Pons (tissue), 1 donor: ENCODE measurements at places on chromosomes 1 and 21.
A peak's percentile ranks its signal among the peaks of the same experiment; 100 is the strongest.

GRCh38 chr1:12203216-12204007 lies 26.4 kb upstream of the VPS13D start:
- no peak for DNase-seq

DNA sequence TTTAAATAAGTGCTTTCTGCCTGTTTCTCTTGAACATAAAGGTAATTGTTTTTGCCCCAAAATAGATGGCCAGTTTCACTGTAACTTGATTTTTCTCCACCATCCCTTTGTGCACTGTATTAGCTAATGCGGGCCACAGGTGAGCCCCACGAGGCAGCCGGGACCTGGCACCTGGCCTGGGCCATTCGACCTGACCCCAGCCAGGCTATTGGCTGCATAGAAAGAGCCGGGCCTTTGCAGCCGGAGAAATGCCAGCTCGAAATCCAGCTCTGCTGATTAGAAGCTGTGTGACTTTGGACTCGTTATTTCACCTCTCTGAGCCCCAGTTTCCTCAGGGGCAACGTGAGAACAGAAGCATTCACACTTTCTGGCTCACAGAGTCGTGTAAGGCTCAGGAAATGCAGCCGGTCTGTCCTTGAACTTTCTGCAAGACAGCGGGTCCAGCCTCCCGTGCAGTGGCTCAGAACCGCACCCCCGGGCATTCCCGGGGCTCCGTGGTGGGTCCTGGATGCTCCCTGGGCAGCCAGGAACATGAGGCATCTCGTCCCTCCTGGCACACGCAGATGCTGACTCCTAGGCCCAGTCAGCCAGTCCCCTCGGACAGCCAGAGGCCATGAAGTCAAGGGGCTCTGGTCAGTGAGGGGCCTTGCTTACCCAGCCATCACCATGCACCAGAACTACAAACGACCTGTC lies 37.4 kb upstream of the ACTRT2 start:
- no peak for DNase-seq

- no peak for DNase-seq
These were observed 12.1 kb downstream of the PLOD1 start for GRCh38 chr1:11946647-11947046.

GRCh38 chr21:32206631-32207405 lies 72.0 kb downstream of the MIS18A start:
- DNase-seq: no peak

- DNase-seq: peak; percentile 92
These were observed 166.1 kb downstream of the PDE4B start for GRCh38 chr1:65958561-65959350.

- no peak for DNase-seq
These were observed 14.3 kb upstream of the S100A11 start for GRCh38 chr1:152050886-152051675.

DNA sequence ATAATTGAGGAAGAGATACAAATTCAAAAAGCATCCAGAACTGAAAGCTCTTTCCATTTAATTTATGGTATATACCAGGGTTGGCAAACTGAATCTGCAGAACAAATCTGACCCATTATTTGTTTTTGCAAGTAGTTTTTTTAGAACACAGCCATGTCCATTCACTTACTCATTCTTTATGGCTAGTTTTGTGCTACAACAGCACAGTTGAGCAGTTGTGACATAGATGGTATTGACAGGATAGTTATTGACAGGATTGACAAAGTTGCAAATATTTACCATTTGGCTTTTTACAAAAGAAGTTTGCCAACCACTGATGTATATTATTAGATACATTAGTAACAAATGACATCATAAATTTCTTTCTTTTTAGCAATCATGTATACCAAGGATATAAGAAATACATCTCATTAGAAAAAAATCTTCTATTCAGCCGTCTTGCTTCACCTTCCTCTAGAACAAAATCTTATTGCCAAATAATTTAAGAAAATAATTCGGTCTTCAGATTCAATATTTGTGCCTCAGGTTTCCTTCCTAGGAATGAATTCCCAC lies 9.4 kb downstream of the ADAMTS1 start:
- DNase-seq: no peak

DNA sequence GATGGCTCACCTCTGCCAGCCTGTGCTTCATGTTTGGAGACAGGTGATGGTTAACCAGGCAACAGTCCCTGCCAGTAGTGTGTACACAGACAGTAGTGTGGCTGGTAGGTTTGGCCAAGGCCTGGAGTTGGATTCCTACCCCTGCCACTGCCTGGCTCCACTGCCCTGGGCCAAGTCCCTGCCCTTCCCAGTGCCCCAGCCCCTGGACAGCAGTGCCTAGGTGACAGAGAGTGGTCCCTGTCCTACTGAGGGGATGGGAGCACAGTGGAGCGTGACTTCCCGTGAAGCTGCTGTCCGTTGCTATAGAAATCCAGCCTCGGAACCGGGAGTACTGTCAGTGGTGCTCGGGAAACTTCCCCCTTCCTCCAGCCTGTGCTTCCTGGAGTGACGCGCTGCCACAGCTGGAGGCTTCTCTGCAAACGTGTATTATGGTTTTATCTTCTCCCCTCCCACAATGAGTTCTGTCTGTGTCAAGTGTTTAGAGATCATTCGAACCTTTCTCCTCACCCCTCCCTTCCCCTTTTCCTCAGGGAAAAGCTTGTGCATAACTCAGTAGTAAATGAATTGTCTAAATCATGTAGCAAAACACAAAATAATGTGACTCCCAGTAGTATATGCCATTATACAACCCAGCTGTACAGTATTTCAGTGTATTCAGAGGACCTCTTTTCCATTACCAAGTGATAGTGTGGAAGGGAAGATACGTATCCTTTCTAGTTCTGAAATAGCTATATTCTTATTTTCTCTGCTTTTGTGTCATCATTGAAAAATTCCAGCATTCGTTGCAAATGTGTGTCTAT lies 73.4 kb downstream of the GALNT2 start:
- DNase-seq: no peak

DNA sequence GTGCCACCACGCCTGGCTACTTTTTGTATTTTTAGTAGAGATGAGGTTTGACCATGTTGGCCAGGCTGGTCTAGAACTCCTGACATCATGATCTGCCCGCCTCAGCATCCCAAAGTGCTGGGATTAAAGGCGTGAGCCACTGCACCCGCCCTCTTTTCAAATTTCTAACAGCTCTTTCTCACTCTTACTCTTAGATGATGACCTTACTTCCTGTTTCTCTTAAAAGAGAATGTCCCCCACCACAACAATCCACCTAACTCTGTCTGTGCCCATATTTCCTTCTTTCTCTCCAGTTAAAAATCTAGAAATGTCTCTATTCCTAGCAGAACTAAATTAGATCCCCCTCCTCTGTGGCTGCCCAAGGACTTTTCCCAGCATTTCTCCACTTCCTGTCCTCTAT lies 46.6 kb upstream of the RGS2 start:
- no peak for DNase-seq

- peak; percentile 90 for DNase-seq
These were observed 42.7 kb downstream of the HSD3B1 start for GRCh38 chr1:119549719-119550132.

- DNase-seq: no peak
These were observed 41.5 kb upstream of the SYNC start for GRCh38 chr1:32744071-32744425.

- no peak for DNase-seq
These were observed 396.0 kb upstream of the DAB1 start for GRCh38 chr1:57819893-57820292.

- DNase-seq: no peak
These were observed 108.7 kb downstream of the TSEN15 start for GRCh38 chr1:184160236-184160635.

GRCh38 chr1:111499026-111499785 lies 4.2 kb downstream of the ADORA3 start:
- DNase-seq: peak; percentile 91

- no peak for DNase-seq
These were observed 198.1 kb downstream of the NFIA start for GRCh38 chr1:61280452-61280851.

DNA sequence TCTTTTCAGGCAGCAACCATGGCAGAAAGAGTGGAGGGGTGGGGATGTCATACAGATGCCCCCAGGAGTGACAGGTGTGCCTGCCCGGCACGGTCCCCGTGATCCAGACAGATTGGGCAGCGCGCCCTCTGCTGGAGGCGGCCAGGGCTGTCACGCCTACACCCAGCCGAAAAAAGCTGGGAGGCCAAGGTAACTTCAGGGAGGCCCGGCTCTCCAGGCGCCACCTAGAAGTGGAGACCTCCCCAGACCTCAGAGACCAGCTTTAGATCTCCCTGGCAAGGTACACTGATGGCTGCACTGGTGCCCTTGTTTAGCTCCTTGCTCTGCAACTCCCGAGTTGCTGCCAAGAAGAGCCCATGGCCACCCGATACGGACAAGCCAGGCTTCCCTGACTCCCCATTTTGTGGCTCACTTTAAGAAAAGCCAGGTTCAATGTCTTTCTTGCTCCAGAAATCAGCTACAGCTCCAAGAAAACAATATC lies 6.6 kb downstream of the GOLT1A start:
- DNase-seq: peak; percentile 20

GRCh38 chr1:35748326-35748725 lies 21.5 kb downstream of the CLSPN start:
- no peak for DNase-seq

DNA sequence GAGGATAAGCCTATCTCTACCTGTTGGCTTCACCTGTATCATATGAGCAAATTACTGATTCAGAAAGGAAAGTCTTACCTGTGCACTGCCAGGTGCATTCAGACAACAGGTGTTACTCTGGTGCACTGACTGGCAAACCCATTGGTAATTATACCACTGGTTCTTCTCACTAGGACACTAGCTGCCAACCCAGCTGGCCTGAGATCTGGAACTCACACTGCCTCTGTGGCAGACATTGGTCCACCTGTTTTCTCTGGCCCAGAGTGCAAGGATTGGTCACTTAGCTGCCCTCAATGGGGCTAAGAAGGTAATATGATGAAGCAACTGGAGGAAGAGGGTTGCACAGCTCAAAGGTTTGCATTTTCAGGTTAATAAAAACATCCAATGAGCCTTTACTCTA lies 140.2 kb upstream of the DNAH14 start:
- DNase-seq: no peak

DNA sequence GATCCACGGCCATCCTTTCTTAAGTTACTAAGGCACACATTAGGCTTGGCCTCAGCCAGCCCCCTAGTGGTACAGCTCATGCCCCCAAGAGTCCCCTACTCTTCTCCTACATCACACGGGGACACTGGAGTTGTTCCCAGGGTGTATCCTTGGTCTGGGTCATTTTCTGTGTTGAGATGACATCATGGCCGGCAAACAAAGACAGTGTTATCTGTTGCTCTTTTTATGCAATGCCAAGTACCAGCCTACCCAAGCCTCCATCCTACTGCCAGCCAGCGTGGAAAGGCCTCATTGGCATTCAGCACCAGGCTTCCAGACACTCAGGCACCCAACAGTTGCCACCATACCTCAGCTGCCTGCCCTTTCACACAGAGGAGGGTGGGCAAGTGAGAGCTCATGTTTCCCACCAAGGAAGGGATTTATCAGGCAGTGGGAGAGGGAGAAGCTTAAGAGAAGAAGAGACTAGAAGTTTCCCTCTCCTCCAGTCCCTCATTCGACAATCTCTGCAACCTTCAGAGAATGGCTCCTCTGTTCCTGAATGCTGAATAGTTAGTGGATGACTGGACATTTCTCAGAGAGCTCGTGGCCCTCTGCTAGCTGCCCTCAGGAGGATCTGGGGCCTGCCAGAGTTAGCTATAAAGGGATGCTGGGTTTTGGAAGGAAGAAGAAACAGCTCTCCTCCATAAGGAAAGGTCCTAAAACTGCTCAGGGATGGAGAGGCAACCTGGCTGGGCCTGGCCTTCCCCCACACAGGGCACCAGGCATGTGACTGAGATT lies 17.7 kb downstream of the CBR1 start:
- DNase-seq: peak; percentile 99
